ENCODE measurements at places on chromosomes 3 and 15.

DNA sequence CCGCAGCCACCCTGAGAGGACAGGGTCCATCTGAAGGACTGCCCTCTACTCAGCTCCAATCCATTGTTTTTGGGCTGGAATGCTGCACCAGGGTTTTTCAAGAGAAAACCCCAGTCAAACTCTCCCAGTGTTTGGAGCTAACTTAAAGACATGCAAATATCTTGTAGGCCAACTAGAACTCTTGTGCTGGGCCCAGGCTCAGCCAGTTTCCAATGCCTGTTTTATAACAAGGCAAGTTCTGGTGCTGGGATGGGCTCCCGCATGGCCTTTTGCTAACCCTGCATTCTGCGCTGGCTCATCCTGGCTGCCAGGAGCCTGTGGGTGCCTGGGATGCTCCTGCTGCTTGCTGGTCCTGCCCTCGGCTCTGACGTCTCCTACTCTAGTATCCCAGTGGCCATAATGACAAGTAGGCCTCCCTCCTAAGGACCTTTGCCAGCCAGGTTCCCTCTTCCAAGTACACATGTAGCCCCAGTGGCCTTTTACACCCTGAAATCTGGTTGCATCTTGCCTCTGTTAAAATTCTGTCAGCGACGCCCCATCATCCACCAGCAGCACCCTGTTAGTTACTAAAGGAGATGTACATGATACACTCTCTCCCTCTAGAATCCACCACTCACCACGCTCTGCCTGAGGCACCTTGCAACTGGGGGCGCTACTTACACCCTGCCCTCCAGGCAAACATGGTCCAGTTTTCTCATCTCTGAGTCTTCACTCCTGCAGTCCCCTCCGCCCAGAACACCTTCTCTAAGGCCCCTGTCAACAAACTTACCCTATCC, 30.5 kb upstream of the RAB6B start:
- DNase-seq, result no peak

DNA sequence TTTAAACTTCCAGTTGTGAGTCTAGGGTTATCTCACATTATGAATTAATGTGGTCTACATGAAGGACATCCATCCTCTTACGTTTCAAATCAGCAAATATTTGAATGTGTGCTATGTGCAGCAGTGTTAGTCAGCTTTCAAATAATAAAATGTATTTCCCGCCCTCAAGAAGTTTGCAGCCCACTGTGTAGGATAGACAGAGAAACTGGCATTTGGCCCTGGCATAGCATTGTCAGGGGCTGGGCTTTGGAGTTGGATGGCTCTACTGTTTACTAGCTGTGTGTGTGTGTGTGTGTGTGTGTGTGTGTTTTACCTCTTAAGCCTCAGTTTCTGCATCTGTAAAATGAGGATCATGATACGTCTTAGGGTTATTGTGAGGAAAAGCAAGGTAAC, 400.5 kb upstream of the C2CD4B start:
- DNase-seq, result no peak

DNA sequence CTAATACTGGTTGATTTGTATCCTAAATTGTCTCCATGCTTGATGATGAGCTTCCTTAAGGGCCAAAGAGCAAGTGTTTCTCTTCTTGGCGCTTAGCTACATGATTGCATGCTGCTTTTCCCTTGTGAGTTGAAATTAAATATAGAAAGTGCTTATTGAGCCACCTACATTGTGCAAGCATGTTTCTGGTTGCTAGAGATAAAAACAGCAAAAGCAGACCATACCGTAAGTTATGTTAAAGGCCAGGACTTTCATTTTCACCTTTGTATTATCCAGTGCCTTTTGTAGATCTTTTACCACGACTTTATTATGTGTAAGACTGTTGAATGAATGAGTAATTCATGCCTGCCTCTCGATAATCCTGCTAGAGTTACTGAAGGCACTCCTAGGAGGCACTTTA, 41.9 kb upstream of the CCNB2 start:
- DNase-seq, result no peak

DNA sequence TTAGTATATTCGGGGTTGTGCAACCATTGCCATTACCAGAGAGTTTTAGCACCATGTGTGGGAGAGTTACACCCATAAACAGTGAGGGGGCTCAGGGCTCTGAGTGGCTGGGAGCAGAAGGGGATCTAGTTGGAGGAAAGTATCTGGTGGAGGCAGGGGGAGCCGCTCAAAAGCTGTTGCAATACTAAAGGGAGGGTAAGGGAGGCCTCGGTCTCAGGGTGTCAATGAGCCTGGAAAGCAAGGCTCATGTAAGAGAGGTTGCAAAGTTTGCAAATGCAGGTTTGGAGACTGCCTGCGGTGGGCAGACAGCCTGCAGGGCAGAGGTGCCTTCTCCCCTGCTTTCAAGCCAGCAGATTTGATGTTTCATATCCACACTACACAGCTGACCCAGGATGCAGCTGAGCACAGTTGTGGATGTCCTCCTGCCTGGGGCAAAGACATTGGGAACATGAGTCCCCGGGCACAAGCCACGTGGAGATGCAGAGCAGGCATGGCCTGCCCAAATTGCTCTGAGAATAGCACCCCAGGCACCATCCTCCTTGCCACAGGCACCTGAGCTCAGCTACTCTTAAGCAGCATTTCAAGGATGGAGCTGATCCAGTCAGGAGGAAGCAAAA, 181.4 kb downstream of the TLE3 start:
- DNase-seq, result no peak

DNA sequence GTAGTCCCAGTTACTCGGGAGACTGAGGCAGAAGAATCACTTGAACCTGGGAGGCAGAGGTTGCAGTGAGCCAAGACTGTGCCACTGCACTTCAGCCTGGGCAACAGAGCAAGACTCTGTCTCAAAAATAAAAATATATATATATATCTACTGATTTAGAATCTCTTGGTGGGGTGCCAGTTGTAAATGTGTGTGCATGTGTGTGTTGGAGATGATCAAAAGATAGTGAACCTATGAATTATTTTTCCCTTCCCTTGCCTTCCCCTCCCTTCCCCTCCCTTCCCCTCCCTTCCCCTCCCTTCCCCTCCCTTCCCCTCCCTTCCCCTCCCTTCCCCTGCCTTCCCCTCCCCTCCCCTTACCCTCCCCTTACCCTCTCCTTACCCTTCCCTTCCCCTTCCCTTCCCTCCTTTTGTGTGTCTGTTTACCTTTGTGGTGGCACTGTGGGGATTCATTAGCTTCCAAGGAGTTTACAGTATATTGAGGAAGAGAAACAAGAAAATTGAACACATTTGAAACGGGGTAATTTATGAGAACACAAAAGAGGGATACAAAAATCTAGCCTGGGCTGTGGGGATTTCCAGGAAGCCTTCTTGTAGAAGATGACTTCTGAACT, 281.5 kb upstream of the DPPA4 start:
- no peak for DNase-seq

GRCh38 chr3:133301731-133302130, 98.1 kb upstream of the BFSP2 start:
- DNase-seq, result no peak

DNA sequence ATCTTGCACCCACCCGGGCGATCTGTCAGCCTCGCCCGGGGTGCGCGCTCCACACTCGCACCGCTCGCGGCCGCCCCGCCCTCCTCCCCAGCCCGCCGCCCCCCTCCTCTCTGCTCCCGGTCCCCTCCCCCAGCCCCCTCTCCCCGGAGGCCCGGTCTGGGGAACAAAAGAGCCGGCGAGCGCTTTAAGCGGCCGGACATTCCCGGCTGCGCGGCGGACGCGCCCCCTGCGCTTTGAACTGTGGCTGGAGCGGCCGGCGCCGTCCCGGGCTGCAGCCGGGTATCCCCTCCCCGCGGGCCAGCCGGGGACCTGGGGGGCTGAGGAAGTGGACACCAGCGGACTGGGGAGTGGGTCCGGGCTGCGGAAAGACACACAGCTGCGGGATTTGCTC, at the start of gene IGDCC3:
TSS of gene IGDCC3 (minus strand) at position 27 of the 391 bp plus-strand sequence. CDS start 214 bp downstream, outside the sequence.
- DNase-seq, result no peak

DNA sequence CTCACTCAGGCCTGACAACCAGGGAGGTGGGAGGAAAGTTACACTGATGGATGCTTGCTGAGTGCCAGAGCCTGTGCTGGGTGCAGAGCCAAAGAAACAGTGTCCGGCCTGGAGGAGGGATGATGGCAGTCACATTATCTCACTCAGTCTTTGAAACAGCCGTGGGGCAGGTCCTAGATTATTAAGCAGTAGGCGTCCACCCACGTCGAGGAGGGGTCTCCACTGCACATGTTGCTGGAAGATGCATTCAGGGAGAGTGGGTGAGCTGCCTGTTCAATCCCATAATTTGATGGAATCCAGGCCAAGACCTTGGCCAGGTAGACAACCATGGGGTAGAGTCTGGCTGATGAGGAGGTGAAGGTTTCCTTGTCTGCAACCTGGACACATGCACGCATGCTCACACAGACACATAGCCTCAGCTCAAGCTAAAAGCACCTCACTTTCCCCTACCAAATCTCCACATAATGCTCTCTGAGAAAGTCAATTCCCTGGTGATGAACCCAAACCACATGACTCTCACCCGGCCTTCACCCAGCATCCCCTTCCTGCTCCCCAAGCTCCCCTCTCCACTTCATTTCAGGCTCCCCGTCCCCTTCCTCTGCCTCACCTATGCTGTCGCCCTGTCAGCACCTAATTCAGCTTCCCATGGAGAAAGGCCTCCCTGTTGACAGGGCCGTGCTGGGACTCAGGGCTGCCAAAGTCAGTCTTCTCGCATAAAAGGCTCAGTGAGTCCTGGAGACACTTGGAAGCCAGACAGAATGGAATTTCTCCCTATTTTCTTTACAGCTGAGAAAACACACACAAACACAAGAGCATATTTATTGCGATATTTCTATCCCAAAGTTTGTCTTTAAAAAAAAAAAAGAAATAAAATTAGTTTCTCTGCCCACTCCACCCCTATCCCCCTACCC, 29.8 kb downstream of the ACAN start:
- DNase-seq, result no peak

DNA sequence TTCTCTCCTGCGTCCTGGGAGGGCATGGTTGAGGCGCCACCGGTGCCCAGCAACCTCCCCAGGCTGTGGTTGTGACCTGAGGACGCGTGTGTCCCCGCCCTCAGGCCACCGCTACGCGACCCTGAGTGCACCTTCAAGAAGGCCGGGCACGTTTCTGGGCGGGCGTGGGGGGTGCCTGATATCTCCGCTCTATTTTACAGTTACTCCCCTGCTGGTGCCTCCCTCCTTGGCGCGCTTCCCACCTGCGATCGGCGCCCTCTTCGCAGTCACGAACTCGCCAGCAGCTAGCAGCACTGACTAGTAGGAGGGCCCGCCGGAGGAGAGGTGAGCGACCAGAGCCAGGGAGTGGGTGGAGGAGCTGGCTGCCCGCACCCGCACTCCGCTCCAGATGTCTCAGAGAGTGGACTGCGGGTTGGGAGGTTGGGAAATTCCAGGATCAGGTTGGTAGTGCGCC, 43.2 kb upstream of the POLG start:
- no peak for DNase-seq
